ENCODE measurements at places on chromosomes 16 and 17.

GRCh38 chr16:6884002-6884401 is 448.6 kb upstream of the RBFOX1 start:
- peak; percentile 57 for DNase-seq

- no peak for DNase-seq
These were observed 910 bp downstream of the ITGAL start for GRCh38 chr16:30473231-30474073.

- DNase-seq = no peak
These were observed 1.8 kb upstream of the APRT start for GRCh38 chr16:88813269-88814143.

- DNase-seq = no peak
These were observed 5.3 kb upstream of the KAT7 start for GRCh38 chr17:49783071-49783715.

- DNase-seq = no peak
These were observed 22.6 kb downstream of the CACNG4 start for GRCh38 chr17:66987059-66987616.

- peak; percentile 39 for DNase-seq
These were observed 10.8 kb downstream of the ZC3H18 start for GRCh38 chr16:88581033-88581432.

- DNase-seq = no peak
These were observed 41.3 kb downstream of the VAC14 start for GRCh38 chr16:70759666-70760065.

GRCh38 chr16:66164581-66165247 is 201.8 kb upstream of the CDH5 start:
- no peak for DNase-seq

GRCh38 chr17:75277664-75278071 is 6.6 kb upstream of the MIF4GD start:
- DNase-seq = no peak

DNA sequence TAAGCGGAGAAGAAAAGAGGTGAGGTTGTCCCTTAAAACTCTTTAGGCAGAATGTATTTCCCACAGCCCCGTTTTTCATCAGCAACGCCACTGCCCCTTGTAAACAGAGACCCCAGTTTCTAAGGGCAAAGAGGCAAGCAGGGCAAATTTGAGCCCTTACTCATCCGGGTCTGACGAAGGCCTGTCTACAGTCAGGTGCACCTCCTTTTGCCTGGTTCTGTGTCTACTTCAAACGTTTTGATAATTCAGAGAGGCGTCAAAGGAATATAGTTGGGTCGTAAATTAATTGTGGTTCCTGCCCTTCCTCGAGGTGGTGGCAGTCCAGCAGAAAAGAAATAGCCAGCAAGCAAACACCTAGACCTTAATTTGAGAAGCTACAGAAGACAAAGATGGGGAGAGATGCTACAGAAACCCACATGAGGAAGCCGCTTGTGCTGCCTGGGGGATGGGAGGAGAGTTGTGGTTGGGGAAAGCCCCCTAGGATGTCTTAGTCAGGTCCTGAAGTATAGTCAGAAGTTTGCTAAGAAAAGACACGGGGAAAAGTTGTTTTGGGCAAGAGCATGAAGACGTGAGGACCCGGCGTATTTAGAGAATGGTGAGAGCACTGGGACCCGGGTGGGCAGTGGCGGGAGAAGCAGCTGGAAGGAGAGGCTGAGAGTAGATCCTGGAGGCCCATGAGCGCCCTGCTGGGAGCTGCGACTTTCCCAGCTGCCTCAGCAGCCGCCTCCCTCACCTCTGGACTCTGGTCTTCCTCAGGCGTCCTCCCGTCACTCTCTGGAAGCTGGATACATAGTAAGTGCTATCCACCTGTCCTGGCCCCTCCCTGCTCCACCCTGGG is 2.4 kb downstream of the FBRS start:
- no peak for DNase-seq

- no peak for DNase-seq
These were observed 101.8 kb downstream of the XYLT1 start for GRCh38 chr16:17368951-17369350.

DNA sequence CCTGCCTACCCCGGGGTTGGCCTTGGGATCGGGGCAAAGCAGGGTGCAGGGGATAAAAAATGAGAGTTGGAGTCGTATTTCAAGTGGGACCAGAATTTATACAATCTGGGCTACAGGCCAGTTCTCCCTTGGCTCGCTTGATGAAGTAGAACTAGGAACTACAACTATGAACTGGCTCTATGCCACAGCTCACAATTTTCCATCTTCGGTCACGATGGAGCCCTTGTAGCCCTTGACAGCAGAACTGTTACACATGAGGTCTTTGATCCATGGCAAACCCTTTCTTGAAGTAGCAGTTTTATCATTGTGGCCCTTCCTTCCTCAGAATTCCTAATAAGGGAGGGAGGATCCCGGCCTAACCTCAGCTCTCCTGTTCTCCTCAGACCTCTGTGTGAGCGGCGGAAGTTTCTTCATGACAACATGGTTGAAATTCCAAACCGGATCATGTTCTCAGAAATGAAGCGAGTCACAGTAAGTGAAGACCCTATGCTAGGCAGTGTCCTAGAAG is 17.1 kb downstream of the LIG3 start:
- DNase-seq = no peak

GRCh38 chr16:11224894-11225676 is 30.9 kb downstream of the SOCS1 start:
- no peak for DNase-seq

DNA sequence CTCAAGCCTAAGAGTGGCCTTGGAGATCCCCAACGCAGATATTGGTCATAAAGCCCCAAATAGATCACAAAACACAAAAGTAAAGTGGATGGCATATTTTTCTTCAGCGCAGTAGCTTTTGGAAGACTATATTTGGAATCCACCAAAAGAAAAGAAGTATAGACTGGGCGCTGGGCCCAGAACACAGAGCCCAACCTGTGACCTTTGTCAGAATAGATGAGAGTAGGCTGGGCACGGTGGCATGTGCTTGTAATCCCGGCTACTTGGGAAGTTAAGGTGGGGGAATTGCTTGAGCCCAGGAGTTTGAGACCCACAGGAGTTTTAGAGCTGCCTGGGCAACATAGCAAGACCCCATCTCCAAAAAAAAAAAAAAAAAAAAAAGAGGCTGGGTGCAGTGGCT is 14.6 kb downstream of the SCIMP start:
- DNase-seq = no peak

- DNase-seq = no peak
These were observed 62.1 kb upstream of the TNRC6A start for GRCh38 chr16:24667244-24667764.

DNA sequence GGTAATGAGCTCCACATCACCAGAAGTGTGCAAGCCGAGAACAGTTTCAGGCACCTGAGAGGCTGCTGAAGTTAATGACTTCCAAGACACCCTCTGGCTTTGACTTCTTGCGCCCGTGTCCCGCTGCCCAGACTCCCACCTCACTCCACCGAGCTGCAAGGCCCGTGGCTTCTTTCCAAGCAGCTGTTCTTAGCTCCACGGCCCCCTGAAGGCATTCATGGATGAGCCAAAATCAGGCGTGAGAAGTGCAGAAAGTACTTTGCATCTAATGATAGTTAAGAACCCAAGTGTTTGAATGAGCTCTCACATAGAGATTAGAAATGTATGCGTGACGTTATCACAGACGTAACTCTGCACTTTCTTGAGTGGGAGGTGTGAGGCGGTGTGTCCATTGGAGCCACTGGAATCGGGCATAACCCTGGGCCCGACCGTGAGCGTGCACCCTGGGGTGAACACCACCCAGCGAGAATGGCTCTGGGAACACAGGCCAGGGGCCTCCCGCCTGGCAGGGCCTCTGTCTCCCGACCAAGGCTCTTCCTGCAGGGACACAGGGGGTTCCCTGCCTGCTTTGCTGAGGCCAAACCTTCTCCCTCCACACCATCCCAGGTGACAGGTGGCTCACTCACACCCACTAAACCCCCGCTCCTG is 11.0 kb downstream of the NPTX1 start:
- DNase-seq = no peak

GRCh38 chr17:50640686-50641351 is 6.1 kb downstream of the ABCC3 start:
- DNase-seq = no peak

GRCh38 chr17:28858801-28859355 is 4.1 kb downstream of the ERAL1 start:
- peak; percentile 34 for DNase-seq

DNA sequence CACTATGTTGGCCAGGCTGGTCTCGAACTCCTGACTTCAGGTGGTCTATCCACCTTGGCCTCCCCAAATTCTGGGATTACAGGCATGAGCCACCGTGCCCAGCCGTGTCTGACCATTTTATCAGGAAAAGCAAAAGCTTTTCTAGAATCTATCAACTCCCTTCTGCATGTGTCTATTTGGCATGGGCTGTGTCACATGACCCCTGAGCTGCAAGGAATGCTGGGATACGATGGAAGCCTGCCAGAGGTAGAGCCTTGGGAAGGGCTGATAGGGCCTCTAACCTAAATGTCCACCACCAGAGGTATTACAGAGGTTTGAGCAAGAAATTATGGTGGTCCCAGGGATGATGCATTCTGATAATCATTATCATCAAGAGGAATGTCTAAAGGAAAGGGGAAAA is 616.2 kb downstream of the WWOX start:
- DNase-seq = no peak

DNA sequence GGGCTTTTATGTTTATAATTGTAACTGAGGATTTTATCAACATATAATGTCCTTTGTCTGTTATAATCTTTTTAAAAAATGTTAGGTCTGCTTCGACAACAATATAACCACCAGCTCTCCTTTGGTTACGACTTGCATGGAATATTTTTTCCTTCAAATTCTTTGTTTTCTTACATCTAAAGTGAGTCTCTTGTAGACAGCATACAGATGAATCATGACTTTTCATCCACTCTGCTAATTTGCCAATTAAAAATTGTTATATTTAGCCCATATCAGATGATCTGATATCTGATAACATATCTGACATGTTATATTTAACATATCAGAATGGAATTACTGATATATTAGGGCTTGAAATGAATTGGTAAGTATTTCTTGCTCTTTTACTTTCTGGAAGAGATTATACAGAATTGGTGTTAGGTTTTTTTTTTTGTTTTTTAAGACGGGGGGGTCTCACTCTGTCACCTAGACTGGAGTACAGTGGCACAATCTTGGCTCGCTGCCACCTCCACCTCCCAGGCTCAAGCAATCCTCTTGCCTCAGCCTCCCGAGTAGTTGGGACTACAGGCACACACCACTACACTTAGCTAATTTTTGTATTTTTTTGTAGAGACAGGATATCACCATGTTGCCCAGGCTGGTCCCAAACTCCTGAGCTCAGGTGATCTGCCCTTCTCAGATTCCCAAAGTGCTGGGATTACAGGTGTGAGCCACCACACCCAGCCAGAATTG is 27.5 kb downstream of the TBX21 start:
- DNase-seq = no peak

DNA sequence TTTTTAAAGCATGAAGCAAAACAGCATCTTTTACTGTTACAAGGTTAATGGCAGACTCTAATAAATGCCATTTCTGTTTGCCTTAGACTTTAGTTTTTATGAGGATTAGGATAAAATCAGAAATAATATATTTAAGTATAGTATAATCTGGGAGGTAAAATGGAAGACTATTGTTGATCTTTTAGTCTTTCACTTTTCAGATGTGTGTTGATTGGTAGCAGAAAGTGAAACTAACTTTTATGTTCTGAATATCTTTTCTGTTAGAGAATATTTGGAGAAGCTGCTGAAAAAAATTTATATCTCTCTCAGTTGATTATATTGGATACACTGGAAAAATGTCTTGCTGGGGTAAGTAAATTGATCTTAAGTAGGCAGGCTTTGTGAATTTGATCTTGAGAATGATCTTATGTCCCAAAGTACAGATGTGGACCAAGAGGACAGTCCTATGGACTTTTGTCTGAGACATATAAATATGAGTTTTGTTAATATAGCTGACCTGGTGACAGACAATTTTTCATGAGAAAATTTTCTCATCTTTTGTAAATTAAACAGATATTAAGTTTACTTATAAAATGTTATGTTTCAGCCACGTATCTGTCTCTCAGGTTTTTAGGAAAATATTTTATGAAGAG is 64.1 kb downstream of the NF1 start:
- DNase-seq = no peak

DNA sequence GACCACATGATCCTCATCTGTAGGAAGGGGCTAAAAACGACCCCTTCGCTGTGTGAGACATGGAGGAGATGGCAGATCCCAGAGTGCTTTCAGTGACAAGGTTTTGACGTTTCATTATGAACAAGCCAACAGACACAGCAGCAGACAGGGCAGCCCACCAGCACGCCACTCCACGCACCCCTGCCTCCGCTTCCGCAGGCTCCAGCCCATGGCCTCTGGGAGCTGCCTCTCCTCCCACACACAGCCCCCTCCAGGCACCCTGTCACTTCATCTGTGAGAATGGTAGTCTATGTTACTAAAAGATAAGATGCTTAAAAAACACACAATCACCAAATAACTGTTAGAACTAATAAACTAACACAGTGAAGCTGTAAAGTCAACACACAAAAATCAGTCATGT is 12.3 kb upstream of the ADCY7 start:
- DNase-seq = no peak

- DNase-seq = no peak
These were observed 34.1 kb downstream of the VPS53 start for GRCh38 chr17:680529-680928.

- DNase-seq = no peak
These were observed 43.9 kb downstream of the ARHGAP27 start for GRCh38 chr17:45388604-45389325.

- DNase-seq = no peak
These were observed 2.5 kb downstream of the STAT5B start for GRCh38 chr17:42273474-42274252.

DNA sequence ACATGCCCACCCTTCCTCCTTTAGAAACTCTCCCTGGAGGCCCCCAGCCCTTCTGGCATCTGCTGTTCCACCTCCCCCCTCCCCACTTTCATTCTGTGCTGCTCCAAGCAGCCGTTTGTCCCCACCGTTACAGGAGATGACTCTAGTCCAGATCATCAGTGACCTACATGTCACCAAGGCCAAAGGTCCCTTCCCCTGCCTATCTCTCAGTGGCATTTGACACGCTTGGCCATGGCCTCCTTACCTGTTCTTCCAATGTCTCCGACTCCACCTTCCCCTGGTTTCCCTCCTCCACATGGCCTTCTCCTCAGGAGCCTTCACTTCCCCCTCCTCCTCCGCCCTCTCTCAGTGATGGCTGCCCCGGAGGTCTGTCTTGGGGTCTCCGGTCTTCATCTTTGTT is 9.4 kb downstream of the TMEM92 start:
- no peak for DNase-seq

GRCh38 chr17:51941272-51941671 is 217.2 kb downstream of the CA10 start:
- DNase-seq = no peak
